ENCODE measurements at places on chromosomes 4 and X. TPM values are rescaled to one million over a fixed set of nuclear protein-coding genes. Genes with fewer than 3 reads are reported as not detected.

- peak; percentile 70 for DNase-seq
Measured at GRCh38 chrX:74535408-74536151, 78.8 kb downstream of the RLIM start.

GRCh38 chr4:8472689-8473197, 32.2 kb downstream of the TRMT44 start:
- DNase-seq: no peak

GRCh38 chr4:104719539-104720230, 225.0 kb upstream of the CXXC4 start:
- DNase-seq: no peak

DNA sequence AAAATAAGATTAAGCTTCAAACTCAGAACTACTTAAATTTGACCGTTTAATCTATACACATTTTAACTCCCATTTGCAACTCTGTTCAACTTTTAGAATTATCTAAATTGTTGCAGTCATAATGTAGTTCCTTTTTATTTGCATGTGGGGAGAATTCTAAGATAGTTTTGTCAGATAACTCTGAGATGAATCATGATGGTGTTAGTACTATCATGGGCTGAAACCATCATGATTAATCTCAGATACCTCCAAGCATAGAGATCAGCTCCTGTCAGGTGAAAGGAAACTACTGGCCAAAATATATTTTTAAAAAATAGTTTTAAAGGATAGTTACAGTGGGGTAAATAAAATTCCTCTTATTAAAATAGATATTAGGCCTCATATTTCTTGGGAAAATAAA, 39.0 kb downstream of the FBXO8 start:
- DNase-seq: no peak

GRCh38 chr4:81919223-81919622, 447.5 kb upstream of the RASGEF1B start:
- no peak for DNase-seq

- DNase-seq: no peak
Measured at GRCh38 chr4:153916273-153916755, 127.4 kb upstream of the SFRP2 start.

- DNase-seq: no peak
Measured at GRCh38 chr4:38360201-38360600, 303.8 kb upstream of the KLF3 start.

GRCh38 chr4:176443646-176444409, 124.1 kb downstream of the SPCS3 start:
- DNase-seq: no peak

DNA sequence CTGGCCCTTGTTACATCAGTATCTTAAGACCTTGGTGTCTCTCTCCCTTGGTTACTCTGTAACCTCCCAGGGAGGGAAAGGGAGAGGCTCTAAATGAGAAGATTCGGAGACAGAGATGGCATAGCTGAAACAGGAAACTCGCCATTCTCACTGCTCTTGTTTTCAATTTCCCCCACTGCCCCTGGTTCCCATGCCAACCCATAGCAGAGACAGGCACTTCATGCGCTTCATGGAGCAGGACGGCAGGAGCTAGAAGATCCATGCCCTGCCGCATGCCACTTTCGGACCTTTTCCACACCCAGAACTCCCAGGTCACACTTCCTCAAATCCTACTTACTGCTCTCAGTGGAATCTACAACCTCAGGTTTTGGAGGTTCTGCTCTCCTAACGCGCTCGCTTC, 3.1 kb downstream of the ZMYM3 start:
- no peak for DNase-seq

- no peak for DNase-seq
Measured at GRCh38 chr4:83267830-83268475, 16.6 kb downstream of the COQ2 start.

DNA sequence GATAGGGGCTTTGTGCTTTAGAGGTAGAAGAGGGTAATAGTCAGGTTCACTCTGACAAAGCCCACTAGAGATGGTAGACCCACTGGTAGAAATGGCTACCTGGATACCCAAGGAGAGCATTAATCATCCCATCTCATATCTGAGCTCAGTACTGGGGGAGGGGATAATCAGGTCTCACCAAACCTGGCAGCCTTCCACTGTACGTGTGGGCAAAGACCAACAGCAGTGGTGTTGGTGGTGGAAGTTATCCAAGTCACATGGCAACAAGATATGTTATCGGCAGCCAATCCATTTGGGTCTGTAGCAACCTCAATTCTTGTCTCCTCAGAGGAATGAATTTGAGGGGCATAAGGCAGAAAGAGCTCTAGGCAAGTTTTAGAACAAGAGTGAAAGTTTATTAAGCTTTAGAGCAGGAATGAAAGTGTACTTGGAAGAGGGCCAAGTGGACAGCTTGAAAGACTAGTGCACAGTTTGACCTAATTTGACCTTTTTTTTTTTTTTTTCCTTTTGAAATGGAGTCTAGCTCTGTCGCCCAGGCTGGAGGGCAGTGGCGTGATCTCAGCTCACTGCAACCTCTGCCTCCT, 67.0 kb upstream of the CXCL13 start:
- no peak for DNase-seq

GRCh38 chrX:150704030-150704613, 10.9 kb downstream of the MTMR1 start:
- no peak for DNase-seq

DNA sequence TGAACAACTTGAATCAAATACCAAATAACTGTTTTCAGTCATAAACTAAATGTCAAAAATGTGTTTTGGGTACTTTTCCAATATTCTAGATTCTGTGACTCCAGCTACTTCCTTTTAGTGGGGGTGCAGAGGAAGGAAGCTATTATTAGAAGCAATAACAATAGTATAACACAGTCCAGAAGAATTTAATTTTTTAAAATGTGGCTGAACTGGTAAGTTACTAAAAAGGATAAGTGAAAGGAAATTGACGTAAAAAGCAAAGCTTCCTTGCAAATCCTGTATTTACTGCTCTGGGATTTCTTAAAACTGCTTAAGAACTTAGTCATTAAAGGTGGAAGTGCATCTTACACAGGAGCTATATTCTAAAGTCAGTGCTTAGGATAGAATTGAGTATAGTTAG, 53.2 kb downstream of the MOSPD2 start:
- DNase-seq: no peak

DNA sequence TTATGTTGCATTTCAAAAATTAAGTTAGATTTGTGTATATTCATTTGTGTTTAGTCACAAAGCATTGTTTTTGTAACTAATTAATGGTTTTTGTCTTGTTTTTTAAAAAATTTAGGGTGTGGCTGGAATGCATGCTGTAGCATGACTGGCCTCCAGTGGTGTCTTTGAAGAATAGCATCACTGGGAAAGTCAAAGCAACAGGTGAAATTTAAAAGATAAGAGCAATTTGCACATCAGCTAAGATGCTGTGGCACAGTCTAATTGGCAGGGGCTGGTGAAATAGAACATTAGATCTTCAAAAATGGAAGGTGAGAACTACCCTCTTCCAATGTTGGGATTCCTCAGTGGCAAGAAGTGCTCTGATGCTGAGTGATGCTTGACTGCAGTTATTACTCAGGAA, 45.3 kb downstream of the ANK2 start:
- DNase-seq: no peak

NAP1L2 gene
- total RNA-seq: 2.0 TPM

SHOX gene
- total RNA-seq: not detected

ERAS gene
- total RNA-seq: not detected

NHS gene
- total RNA-seq: 0.14 TPM

PDK3 gene
- total RNA-seq: 21.8 TPM

PFKFB1 gene
- total RNA-seq: 0.81 TPM

SH2D1A gene
- total RNA-seq: 76.1 TPM

TEX13D gene
- total RNA-seq: 1.6 TPM

CXCL6 gene
- total RNA-seq: not detected

CCNB3 gene
- total RNA-seq: 0.74 TPM

TRIM61 gene
- total RNA-seq: 3.6 TPM

KIAA1210 gene
- total RNA-seq: not detected

RCHY1 gene
- total RNA-seq: 40.6 TPM
